ENCODE measurements at places on chromosomes 12 and 14.

GRCh38 chr12:728781-729180, 23.6 kb upstream of the WNK1 start:
- DNase-seq: no peak

DNA sequence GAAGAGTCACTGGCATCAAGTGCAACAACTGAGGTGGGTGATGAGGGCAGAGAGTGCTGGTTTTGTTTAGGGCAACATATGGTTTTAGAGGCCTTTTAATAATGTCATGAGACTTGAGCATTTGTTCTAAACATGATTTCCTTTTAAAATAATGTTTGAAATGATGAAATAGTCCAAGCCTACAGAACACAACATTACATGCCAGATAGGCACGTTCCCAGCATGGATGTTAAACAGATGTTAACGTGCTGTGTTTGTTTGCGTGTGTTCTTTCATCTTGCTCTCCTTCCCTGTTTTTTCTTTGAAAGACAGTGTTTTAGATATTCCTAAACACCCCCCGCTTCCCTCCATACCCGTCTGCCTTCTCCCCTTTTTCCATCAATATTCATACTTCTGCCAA, 82.3 kb downstream of the RGS6 start:
- no peak for DNase-seq

- DNase-seq: no peak
Observed at GRCh38 chr12:8553088-8553627, 12.5 kb upstream of the CLEC4E start.

GRCh38 chr14:95356245-95356869, 36.6 kb upstream of the CLMN start:
- no peak for DNase-seq

Measured in stimulated activated CD8-positive, alpha-beta memory T cell treated with anti-CD3 and anti-CD28 coated beads, Interleukin-4, amount 100 ng/mL, for 1 hour (primary cell).